ENCODE measurements at places on chromosomes 1 and 21.

GRCh38 chr1:15412175-15412800 lies 2.6 kb downstream of the EFHD2 start:
- no peak for DNase-seq

- no peak for DNase-seq
Observed at GRCh38 chr1:232450615-232451014, 179.3 kb downstream of the SIPA1L2 start.

DNA sequence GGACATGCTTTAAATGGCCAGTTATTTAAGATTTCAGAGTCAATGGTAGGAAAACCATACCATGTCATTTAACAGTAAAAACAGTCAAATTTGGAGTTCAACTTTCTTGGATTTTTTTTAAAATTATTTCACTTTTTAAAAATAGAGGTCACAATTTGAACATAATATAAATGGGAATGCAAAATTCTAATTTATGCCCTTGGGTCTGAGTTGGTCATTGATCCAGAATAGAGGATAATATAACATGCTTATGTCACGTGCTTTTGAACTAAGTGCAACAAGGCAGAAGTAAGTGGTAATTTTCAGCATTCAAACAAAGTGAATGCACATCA lies 113.1 kb upstream of the SLC35F3 start:
- no peak for DNase-seq

DNA sequence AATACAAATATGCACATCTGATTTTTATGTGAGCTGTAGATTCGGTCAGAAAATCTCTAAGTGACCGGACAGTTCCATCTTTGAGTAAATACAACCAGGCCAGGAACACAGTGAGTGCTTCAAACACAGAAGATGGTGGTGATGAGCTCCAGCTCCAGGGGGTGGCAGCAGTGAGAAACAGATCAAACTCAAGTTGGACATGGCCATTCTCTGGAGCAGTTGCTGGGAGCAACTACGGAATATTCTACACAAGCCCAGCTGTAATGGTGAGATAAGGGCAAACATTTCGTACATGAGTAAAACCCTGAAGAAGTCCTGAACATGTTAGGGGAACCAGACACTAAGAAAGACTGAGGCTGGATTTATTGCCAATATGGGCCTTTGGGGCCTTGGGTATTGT lies 100.7 kb downstream of the BARHL2 start:
- DNase-seq: no peak

DNA sequence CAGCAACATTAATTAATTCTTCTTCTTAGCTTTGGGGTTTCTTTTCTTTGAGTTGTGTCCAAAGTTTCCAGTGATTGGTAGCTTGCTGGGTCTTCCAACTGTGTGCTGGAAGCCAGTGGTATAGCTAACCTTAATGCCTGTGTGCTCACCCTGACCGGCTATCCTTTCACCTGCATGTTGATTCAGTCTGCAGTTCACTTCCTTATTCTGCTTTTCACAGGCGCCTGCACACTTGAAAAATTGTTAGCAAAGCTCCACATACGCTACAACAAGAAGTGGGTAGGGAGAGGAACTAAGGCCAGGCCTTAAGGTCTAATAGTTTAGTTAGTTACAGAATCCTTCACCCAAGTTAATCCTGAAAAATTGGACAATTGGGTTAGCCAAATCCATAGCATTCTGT lies 35.7 kb downstream of the NCF2 start:
- no peak for DNase-seq

DNA sequence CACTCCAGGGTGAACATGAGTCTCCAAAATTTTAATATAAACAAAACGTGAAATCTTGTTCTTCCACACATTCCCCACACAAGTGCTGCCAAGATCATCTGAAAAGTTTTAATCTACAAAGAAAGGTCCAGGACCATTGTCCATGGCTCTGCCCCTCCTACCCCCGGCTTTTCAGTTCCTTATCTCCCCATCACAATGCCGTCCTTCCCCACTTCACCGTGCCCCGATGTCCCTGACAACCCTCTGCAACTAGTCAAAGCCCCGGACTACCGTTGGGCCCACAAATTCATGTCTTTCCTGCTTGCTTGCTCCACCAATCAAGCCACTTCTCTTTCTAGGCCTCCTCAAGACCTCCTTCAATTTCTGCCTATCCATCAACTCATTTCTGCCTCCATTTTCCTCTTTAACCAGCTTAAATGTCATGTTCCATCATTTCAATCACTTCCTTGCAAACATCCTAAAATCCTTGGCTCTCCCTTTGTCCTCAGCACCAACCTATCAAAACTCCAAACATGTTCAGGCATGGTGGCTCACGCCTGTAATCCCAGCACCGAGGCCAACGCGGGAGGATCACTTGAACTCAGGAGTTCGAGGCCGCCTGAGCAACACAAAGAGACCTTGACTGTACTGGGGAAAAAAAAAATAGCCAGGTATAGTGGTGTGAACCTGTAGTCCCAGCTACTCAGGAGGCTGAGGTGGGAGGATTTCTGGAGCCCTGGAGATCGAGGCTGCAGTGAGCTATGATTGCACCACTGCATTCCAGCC lies 14.0 kb upstream of the BMP8B start:
- DNase-seq: no peak

- DNase-seq: no peak
Observed at GRCh38 chr1:92989936-92990583, 28.8 kb upstream of the DIPK1A start.

GRCh38 chr1:220217383-220217988 lies 54.8 kb downstream of the RAB3GAP2 start:
- DNase-seq: no peak

DNA sequence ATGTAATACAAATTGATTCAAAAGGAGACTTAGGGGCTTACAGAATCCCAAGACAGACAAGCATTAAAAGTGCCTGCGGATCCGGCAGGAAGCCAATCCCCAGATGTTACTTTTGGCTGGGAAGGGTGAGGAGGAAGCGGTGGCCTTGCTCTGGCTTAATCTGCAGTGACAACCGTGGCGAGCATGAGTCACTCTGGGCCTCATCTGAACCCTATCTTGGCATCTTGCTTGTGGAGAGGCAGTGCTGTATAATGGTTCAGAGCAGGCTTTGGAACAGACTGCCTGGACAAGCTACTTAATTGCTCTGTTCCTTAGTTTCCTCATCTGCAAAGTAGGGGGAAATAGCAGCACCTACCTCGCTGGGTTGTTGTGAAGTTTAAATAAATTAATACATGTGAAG lies 74.1 kb downstream of the XCL2 start:
- no peak for DNase-seq

DNA sequence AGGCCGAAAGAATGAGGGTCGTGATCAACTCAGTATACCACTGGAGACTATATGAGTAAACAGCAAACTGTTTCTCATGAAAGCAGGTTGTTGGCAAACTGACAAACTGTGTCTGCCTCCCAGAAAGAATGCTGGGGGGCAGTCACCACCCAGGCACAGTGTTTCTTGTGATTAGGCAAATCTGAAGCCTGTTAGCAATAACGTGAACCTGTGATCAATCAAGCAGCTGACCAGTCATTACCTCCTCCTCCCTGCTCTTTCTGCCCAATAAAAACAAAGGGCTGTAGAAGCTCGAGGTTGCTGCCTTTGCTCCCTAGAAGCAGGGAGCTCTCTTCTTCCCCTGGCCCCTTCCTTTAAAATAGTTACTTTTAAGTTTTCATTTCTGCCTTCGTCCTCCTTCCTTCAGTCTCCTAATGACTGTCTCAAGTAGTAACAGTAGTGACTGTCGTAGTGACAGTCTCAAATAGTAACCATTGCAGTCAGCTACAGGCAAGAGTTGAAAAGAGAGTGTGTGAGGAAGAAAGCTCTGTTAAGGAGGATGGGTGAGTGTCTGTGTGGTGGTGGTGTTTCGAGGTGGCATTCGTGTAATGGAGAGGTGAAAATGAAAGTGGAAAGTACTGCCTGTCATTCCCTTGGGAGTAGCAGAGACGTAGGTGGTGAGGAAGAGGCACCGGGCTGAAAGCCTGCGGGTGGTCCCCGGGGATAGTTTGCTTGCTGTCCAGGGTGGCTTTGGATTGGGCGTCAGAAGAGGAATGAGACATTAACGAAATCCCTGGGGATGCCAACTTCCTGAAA lies 14.5 kb downstream of the HHAT start:
- no peak for DNase-seq

DNA sequence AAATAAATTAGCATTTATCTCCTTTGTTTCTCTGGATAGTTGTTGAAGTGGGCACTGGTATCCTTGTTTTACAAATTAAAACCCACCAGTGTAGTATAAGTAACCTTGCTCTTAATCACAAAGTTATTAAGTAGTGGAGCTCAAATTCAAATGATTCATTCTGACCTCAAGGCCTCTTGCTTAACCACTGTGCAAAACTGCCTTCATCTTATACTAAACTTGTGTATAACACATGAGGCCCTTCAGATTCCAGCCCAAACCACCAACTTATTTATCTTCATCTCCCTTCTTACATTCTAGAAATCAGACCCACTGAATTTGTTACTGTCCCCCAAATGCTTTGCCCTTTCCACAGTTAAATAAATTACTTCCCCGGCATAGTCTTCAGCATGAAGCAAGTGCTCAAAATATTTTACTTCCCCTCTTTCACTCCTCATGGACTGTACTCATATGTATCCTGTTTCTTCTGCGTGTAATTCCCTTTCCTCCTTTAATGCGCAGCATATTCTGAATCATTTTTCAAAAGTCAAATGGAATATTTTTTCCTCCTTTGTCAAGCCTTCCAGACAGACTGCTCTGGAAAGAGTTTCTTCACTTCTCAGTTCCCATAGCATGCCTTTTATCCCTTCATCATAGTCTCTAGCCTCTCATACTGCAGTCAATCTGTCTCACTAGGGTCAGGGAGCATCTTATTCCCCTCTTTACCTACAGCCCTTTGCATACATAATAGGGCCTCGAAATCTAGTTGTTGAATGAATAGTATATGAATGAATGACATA lies 19.0 kb upstream of the DNASE2B start:
- no peak for DNase-seq

DNA sequence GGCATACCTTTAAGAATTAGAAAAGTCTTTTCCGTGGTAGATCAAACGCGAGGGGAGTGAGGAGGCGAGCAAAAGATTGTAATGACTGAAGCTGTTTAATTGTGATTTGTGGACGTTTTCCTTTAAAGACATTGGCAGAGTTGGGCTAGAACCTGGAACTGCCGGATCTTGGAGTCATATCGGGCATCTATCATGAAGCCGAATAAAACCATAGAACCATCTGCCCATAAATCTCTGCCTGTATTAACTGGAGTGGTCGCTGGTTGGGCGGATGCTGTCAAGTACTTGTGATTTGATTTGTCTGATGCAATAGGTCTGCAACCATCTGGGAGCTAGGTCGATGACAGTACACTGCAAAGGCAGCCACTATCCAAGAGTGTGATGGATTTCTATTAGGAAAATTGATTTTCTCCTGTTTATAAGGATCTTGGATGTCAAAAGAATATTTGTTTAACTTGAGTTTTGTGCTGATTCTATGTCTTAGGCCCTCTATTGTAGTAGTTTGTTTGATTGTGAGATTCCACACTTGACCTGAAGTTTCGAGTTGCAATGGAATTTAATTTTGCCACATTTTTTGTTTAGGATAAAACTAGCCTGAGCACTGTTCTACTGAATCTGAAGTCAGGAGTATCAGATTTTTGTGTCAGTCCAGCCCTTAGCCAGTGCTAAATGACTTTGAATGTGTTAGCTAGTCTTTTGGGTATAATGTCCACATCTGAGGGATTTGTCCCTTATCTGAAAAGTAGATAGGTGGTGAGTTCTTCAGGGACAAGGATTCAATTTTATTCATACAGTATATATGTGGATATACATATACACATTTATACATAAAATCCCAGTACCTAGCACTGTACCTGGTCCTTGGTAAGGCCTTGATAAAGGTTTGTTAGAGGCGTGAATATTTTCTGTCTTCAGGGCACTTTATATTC lies 1.2 kb downstream of the SARS1 start:
- peak; percentile 30 for DNase-seq

DNA sequence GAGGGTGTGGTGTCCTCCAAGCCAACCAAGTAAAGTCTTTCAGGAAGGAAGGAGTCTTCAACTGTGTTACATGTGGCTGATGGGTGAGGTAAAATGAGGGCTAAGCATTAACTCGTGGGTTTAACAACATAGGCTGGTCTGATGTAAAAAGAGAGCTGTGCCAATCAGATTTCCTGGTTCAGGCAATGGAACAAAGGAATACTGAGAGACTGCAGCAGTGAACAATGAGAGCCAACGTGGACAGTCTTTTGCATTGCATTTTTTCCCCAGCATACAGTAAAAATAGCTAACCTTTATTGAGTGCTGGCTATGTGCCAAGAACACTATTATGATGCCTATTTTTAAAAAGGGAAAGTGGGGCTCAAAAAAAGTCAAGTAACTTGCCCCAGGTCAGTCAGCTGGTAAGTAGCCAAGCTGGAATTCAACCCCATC lies 31.1 kb downstream of the DLGAP3 start:
- DNase-seq: no peak

GRCh38 chr1:162703708-162704107 lies 71.4 kb downstream of the DDR2 start:
- no peak for DNase-seq

- no peak for DNase-seq
Observed at GRCh38 chr21:38918607-38919346, 113.0 kb downstream of the ETS2 start.

DNA sequence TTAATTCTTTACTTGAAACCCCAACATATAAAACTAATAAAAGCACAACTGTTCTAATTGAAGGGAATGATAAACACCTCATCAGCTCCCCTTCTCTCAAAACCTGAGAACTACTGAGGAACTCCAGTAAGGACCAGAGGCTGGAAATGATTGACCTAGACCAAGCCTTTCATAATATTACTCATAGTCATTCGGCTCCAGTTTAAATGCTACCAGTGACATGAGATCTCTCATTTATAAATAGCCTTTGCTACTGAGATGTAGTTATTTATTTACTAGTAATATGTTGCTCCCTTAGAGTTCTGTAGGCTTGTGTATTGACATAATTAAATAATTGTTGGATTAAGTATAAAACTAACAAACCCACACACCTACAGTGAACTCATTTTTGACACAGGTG lies 209.8 kb upstream of the PRMT6 start:
- no peak for DNase-seq

GRCh38 chr1:17711941-17712340 lies 43.2 kb upstream of the ACTL8 start:
- DNase-seq: peak; percentile 2

- DNase-seq: no peak
Observed at GRCh38 chr1:59845091-59845490, 30.3 kb downstream of the HOOK1 start.

- DNase-seq: no peak
Observed at GRCh38 chr21:42248783-42249597, 30.1 kb downstream of the ABCG1 start.

DNA sequence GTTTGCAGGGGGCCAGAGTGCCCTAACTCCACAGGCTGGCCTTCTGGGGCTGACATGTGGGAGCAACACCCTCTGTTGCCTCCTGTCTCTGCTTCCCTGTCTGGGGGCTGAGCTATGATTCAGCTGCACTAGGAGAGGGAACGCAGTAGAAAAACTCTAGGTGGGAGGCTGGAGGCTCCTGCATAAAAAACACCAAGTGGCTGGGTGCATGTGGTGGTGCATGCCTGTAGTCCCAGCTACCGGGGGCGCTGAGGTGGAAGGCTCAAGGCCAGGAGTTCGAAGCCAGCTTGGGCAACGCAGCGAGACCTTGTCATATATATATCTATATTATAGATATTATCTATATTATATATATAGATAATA lies 5.6 kb downstream of the KIF17 start:
- peak; percentile 52 for DNase-seq
